ENCODE measurements at places on chromosomes 7 and 10.

- no peak for DNase-seq
Measured at GRCh38 chr10:112208997-112209396, 25.4 kb upstream of the GPAM start.

GRCh38 chr10:132112611-132113010 is 46.9 kb downstream of the JAKMIP3 start:
- no peak for DNase-seq

- no peak for DNase-seq
Measured at GRCh38 chr10:130579913-130580312, 443.7 kb downstream of the GLRX3 start.

DNA sequence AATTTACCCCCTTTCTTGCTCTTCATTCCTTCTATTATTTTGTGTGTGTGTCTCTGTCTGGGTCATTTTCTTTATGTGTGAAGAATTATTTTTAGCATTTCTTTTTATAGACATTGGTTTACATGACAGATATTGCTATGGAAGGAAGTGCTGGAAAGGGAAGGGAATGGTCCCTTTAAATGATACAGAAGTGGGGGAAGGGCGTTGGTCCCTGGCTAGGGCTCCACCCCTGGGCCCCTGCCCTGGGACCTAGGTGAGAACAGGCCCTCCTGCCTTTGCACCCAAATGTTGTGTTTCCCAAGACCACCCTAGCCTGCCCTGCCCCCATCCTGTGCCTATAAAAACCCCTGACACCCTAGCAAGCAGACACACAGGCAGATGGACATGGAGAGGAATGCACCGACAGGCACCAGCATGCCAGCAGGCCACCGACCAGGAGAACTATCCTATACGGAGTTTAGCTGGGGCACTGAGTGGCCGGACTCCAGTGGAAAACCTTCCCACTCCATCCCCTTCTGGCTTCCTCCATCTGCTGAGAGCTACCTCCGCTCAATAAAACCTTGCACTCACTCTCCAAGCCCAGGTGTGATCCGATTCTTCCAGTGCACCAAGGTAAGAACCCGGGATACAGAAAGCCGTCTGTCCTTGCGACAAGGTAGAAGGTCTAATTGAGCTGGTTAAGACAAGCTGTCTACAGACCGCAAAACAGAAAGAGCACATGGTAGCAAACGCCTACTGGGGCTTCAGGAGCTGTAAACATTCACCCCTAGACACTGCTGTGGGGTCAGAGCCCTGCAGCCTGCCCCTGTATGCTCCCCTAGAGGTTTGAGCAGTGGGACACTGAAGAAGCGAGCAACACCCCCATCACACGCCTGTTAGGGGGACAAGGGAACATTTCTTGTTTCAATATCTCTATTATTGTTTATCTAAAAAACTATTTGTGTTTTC is 515.7 kb downstream of the SORCS1 start:
- no peak for DNase-seq

GRCh38 chr10:1297566-1298301 is 241.5 kb downstream of the WDR37 start:
- no peak for DNase-seq

All from NCI-H146 (cell line).